ENCODE measurements at places on chromosomes 7 and 10. TPM values are rescaled to one million over a fixed set of nuclear protein-coding genes. Genes with fewer than 3 reads are reported as not detected.

- DNase-seq = no peak
Observed at GRCh38 chr10:18610517-18610916, 40.9 kb downstream of the NSUN6 start.

GRCh38 chr7:91940572-91941341 lies at the start of gene AKAP9:
TSS of gene AKAP9 (plus strand) at chr7:91940862. CDS start at chr7:91941100, 238 bp downstream.
- DNase-seq = peak; percentile 94

- no peak for DNase-seq
Observed at GRCh38 chr10:76463111-76463510, 1031.7 kb downstream of the LRMDA start.

Gene CRHR2
- not detected for total RNA-seq

Gene CYP2C19
- total RNA-seq = not detected

Gene LIPM
- total RNA-seq = not detected

Data from activated CD4-positive, alpha-beta T cell treated with anti-CD3 and anti-CD28 coated beads for 36 hours (primary cell).